Fibroblast of villous mesenchyme (primary cell): ENCODE measurements at places on chromosomes 3 and 15. TPM values are rescaled to one million over a fixed set of nuclear protein-coding genes. Genes with fewer than 3 reads are reported as not detected.

GRCh38 chr15:101115393-101115785 lies 136.5 kb downstream of the CHSY1 start:
- peak; percentile 49 for DNase-seq

DNA sequence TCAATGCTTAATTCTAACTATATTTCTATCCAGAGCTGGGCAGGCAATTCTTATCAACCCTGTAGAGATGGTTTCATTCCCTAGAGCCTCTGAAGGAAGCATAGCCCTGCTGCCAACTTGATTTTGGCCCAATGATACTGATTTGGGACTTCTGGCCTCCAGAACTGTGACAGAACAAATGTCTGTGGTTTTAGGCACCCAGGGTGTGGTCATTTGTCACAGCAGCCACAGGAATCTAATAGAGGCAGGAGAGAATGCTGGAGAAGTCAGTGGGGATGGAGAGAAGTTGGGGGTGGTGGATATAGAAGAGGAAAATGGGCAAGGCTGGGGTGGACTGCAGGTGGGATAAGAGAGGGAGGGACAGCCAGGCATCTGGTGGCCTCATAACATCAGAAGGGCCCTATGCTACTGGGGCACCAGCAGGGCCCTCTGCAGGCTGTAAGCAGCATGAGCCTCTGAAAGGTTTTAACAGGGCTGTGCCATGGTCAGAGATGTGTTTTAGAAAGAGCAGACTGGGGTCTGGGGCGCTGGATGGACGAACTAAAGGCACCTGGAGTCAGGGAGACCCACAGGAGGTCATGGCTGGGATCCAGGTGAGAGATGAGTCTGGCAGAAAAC lies 19.8 kb downstream of the MRPS11 start:
- DNase-seq, result no peak

DNA sequence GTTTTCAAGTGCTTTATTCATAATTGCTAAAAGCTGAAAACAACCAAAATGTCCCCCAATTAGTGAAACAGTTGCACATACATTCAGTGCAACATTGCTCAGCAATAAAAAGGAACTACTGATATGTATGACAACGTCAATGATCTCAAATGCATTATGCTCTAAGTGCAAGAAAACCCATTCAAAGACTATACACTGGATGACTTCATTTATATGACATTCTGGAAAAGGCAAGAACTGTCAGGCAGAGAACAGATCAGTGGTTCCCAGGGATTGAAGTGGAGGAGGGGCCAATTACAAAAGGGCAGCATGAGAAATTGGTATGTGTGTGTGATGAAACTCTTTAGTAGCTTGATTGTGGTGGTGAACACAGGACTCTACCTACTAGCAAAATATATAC lies 585.6 kb downstream of the TBL1XR1 start:
- DNase-seq, result no peak

GRCh38 chr3:15796771-15797641 lies 773 bp downstream of the ANKRD28 start:
- peak; percentile 69 for DNase-seq

DNA sequence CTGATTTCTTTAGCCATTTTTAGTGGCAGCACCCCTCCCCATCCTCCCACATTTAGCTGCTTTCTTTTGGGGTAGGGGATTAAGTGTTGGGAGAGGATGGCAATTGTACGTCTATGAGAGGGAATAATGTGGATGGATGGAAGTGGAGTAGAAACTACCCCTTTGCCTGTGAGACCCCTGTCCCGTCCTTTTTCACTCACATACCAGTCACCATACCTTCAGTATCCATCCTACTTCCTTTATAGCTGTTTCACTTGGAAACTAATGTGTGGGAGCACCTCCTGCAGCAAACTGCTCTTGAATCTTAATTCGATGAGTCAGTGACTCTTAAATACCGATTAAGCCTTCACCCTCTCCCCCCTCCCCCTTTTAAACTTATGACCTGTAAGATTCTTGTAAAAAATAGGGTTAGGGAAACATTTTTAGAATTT lies 730 bp downstream of the SPRED1 start:
- peak; percentile 64 for DNase-seq

GRCh38 chr15:33932734-33933133 lies 35.6 kb upstream of the CHRM5 start:
- DNase-seq, result no peak

- DNase-seq, result no peak
These were observed 479.0 kb downstream of the FOXP1 start for GRCh38 chr3:71104556-71104955.

- DNase-seq, result no peak
These were observed 70.1 kb upstream of the RORA start for GRCh38 chr15:61299075-61299763.

DNA sequence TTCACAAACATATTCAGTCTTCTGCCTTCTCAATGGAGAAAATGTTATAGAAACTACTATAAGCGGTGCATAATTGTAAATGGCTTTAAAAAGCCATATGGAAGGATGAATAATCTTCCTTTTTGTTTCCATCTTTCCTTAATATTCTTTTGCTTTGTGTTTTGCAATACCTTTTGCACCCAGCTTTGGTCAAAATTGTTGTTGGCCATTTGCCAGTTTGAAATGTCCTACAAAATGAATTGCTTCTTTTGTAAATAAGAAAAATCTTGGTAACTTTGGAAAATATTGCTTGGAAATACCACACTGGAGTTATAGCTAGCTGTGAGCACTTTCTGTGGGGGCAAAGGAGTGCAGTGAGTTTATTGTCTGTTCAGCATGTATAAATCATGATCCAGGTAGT lies 93.5 kb upstream of the NR2F2 start:
- peak; percentile 26 for DNase-seq

- no peak for DNase-seq
These were observed 270.0 kb upstream of the PEX5L start for GRCh38 chr3:180306691-180307090.

- DNase-seq, result peak; percentile 87
These were observed 45.0 kb downstream of the BLM start for GRCh38 chr15:90762109-90762508.

GRCh38 chr15:73700041-73700842 lies 16.1 kb downstream of the CD276 start:
- peak; percentile 84 for DNase-seq

DNA sequence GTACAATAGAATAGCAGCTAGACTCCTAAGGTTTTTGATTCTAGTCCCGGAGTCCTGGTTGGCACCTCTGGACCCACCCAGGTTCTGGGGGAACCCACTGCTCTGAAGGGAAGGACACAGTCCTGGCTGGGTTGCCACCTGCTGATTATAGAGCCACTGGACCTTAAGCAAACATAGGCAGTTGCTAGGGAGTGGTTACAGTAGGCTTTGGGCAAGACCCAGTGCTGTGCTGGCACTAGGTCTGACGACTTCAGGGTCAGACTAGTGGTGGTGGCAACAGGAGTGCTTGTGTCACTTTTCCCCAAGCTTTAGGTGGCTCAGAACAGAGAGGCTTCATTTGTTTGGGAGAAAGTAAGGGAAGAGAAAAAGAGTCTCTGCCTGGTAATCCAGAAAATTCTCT lies 109.8 kb upstream of the C3orf80 start:
- DNase-seq, result no peak

GRCh38 chr3:129824926-129825541 lies 68.5 kb downstream of the TMCC1 start:
- DNase-seq, result peak; percentile 59

- DNase-seq, result no peak
These were observed 46.9 kb upstream of the GADL1 start for GRCh38 chr3:30941342-30941741.

DNA sequence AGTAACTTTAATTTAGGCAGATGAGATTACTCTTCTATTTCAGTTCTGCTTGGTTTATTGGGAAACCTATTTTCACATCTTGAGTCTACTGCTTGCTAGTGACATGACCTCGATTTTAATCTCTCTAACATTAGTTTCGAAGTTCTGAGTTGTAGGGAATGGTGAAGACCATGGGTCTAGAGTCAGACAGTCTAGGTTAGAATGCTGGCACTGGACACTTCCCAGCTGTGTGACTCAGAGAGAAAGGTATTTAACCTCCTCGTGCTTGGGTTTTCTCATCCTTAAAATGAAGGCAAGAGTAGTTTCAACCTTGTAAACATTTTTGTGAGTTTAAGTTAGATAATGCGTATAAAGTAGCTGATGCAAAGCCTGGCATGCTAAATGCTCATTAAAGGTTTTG lies 422.1 kb downstream of the GRM7 start:
- DNase-seq, result no peak

GRCh38 chr15:37537802-37538201 lies 396.6 kb upstream of the TMCO5A start:
- DNase-seq, result no peak

GRCh38 chr3:128497305-128498126 lies 4.5 kb upstream of the GATA2 start:
- DNase-seq, result peak; percentile 57

DNA sequence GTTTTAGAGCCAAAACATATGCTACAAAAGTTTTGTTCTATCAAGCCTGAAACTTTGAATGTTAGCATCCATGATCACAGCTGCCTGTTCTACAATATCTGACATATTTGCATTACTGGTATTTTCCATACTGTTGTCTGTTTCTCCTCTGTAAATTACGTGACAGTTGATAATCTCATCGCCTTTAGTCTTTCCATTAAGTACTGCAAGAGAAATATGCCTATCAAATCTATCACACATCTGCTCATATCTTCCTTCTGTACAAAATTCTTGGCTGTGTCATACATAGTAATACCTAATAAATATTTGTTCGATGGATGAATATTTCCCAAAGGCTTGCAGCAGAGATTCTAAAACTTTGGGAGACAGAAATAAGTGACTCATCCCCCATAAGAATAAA lies 717.3 kb downstream of the OTOL1 start:
- DNase-seq, result no peak

DNA sequence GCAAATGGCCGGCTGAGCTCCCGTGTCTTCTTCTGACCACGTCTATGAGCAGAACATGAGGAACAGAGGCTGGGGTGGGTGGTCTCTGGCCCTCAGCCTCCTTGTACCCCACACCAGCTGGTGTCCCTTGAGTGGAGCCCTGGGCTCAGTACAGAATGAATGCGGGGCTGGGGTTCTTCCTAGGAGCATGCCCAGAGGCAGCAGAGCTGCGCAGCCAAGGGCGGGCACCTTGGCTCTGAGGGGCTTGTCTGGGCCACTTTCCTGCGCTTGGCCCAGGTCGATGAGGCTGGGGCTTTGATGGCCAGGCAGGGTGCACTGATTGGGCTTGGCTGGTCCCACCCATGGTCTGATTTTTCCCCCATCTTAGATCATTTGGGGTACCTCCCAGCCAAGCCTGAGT lies 6.4 kb downstream of the SCN5A start:
- no peak for DNase-seq

DNA sequence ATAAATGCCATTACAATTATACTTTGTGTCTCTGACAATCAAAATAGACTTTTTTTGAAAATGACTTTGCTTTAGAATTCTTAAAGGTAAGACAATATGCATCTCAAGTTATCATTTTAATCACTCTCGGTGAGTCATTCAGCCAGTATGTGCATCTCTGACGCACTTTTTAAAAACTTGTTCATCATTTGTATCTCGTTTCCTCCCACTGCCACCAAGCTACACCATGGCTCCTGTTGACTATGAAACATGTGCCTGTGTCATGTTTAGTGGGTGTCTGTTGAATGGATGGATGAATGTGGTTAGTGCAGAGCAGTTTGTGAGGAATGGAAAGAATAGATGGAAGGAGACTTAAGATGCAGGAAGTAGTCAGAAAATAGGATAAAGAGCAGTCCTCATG lies 68.6 kb downstream of the ARPP21 start:
- no peak for DNase-seq

- no peak for DNase-seq
These were observed 125.0 kb downstream of the PDZRN3 start for GRCh38 chr3:73499787-73500186.

GRCh38 chr15:33083232-33084081 lies 111.1 kb downstream of the FMN1 start:
- DNase-seq, result no peak

DNA sequence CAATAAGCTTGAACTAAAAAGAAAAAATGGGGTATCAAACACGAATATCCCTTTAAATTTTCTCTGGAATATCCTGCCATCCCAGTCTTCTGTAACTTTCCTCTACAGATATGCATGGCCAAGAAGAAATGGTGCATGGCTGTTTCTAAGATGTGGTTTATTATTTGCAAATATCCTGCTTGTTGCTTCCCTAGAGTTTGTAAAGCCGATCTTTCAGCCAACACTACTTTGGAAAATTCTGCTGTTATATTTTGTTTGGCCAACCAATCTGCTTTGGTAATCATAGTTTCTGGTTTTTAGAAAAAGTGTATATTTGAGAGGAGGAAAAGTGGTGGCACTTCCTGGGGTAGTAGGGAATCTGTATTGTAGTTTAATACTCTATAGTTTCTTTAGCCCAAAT lies 13.9 kb downstream of the PHLDB2 start:
- DNase-seq, result no peak

GRCh38 chr3:37338500-37338899 lies 164.1 kb upstream of the LRRFIP2 start:
- peak; percentile 60 for DNase-seq

GRCh38 chr3:107450254-107450893 lies 72.4 kb upstream of the BBX start:
- DNase-seq, result no peak

- DNase-seq, result peak; percentile 51
These were observed 3.2 kb upstream of the RAD51 start for GRCh38 chr15:40691737-40692136.

DNA sequence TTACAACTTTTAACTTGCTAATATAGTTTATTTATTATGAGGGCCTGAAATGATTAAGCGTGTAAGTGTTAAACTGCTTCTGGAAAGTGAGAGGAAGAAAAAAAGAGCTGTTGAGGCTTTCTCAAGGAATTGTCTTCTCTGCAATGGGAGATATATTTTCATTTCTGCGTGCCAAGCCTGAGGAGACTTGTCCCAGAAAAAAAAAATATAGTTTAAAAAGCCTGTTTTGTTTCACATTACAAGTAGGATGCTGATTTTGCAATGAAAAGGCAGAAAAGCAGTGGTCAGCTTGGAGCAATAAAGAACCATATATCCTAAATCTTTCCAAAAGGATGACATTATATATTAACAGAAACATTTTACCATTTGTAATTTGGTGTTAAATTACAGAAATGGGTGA lies 115.5 kb downstream of the GMNC start:
- no peak for DNase-seq

Gene OR4F6
- total RNA-seq, result not detected in 2 replicates

Gene NEK4
- total RNA-seq, result 28.1 and 33.2 TPM in 2 replicates

Gene MESP2
- total RNA-seq, result 0.32 and 0.43 TPM in 2 replicates

Gene MKRN3
- total RNA-seq, result 0.86 and 0.97 TPM in 2 replicates

Gene C3orf49
- total RNA-seq, result not detected in 2 replicates

Gene MTMR10
- 25.4 and 37.6 TPM in 2 replicates for total RNA-seq

Gene IL17RD
- total RNA-seq, result 0.64 and 0.86 TPM in 2 replicates

Gene ATP13A4
- not detected in 2 replicates for total RNA-seq

Gene FANCI
- total RNA-seq, result 19.3 and 41.0 TPM in 2 replicates

Gene KNG1
- total RNA-seq, result not detected in 2 replicates

Gene SLC28A2
- total RNA-seq, result not detected in 2 replicates

Gene FOXP1
- total RNA-seq, result 55.7 and 97.3 TPM in 2 replicates

Gene ZFYVE19
- 17.3 and 21.6 TPM in 2 replicates for total RNA-seq

Gene TMEM207
- not detected in 2 replicates for total RNA-seq

Gene WNT7A
- total RNA-seq, result not detected in 2 replicates

Gene CSPG5
- total RNA-seq, result 0.32 and 0.43 TPM in 2 replicates

Gene CCDC80
- total RNA-seq, result 158 and 180 TPM in 2 replicates

Gene GATM
- total RNA-seq, result under 0.01 and 0.32 TPM in 2 replicates

Gene LRRIQ4
- total RNA-seq, result 0.32 TPM in 1 of 2 replicates, not detected in the other

Gene IL5RA
- total RNA-seq, result not detected in 2 replicates

Gene C3orf22
- total RNA-seq, result not detected in 2 replicates
